ENCODE measurements at places on chromosomes 7 and 10. TPM values are rescaled to one million over a fixed set of nuclear protein-coding genes. Genes with fewer than 3 reads are reported as not detected.

Gene ZRANB1
- polyA plus RNA-seq: 5.6 TPM

Gene PPP1R17
- not detected for polyA plus RNA-seq

GRCh38 chr10:128473911-128474310 is 347.7 kb upstream of the MKI67 start:
- no peak for DNase-seq

DNA sequence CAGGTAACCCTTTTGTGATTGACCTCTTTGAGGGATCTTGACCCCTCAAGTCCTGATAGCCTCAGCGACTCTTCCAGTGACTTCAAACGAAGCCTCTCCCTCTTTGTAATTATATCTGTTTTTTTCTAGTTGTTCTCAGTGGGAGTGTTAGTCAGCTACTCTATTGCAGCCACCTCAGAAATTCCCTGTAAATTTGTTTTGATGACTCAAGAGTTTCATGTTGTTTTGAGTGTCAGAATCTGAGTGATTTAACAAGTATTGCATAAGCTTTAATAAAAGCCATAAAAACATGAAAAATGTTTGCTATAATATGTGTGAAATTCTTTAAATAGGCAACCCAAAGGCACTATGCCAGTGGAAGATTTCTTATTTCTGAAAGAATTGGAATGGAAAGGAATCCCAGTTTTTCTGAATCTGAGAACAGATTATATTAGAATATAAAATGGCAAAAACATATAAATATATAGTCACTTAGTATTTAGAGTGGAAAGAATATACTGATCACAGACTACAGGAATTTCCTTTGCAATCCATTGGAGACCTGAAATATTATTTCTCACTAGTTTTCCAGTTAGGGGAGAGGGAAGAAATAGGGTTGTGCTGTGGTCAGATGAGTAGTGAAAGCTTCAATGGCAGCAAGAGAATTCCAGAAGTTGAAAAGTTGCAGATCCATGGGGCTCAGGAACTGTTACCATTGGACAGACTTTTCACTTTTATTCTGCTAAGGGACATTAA is 94.4 kb upstream of the SEMA3C start:
- DNase-seq: peak; percentile 92

DNA sequence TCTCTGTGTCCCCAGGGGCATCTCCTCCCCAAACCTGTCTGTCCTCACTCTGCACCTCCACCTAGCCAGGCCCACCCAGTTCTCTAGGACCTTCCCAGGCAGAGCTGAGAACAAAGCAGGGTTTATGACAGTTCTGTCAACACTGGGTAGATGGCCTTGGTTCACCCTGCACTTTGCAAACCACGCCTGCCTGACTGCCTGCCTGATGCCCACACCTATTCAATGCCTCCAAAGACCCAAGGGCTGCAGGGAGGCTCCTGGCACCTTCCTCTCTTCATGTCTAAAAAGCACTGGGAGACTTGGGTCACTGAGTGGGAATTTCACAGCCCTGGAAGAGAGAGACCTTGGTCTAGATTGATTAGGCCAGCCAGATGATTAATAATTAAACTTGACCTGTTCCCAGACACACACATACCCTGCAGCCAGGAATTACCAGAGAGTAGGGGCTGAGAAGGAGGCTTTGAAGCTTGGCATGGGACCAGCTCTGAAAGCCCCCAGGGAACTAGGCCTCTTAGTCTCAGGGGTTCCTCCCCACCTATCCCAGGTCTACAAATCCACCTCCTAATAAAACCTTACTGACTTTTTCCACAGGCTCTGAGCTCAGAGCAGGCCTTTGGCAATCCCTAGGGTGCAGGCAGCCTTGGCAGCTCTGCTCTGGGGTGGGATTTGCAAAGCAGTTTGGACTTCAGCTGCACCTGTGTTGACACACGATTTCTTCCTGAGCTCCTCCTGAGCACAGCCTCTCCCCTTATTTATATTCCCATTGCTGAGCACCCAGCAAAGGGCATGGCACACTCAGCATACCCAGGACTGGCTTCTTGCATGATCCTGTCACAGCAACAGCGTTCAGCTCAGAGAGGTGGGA is 25.7 kb upstream of the PDCD4 start:
- DNase-seq: no peak

DNA sequence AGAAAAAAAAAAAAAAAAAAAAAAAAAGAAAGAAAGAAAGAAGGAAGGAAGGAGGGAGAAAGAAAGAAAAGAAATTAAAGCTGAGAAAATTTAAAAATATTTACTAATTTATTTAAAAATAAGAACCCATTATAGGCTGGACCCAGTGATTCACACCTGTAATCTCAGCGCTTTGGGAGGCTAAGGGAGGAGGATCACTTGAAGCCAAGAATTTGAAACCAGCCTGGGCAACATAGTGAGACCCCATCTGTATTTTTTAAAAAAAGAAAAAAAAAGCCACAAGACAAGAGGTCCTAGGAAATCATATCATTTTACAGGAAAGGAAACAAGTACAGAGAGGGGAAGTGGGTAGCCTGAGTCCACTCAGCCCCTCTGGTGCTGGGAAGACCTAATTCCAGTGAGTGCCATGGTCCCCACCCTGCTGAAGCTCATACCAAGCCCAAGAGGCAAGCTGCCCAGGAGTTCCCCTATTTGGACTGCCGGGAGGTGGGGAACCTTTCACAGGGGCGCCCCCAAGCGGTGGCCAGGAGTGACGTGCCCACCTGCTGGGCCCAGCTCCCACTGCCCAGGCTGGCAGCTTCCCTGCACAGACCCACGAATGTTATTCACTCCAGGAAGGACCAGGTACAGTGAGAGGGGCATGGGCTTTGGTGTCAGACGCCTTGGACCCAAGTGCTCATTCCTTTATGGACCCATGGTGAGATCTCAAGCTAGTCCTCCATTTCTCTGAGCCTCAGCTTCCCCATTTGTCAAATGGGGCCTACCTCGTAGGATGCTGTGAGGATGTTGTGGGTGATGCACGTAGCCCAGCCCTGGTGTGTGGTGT is 133.6 kb downstream of the ZMIZ1 start:
- no peak for DNase-seq

DNA sequence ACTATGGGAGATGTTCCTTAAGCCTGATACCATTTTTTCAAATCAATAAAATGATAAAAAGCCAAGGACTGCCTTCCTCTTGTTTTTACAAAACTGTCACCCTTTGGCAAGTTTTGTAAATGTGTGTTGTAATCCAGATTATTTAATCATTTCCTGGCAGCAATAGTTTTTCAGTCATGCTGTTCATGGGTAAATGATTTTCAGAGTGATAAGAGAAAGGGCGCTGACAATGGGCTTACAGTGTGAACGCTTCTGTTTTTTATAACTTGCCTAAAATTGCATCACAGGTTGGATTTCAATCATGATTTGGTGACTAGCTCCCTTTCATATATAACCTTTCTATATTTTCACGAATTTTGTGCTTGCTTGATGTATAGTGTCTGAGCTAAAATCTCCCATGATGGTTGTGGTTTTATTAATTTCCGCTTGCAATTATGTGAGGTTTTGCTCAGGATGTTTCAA is 19.0 kb upstream of the DMBT1 start:
- peak; percentile 69 for DNase-seq

DNA sequence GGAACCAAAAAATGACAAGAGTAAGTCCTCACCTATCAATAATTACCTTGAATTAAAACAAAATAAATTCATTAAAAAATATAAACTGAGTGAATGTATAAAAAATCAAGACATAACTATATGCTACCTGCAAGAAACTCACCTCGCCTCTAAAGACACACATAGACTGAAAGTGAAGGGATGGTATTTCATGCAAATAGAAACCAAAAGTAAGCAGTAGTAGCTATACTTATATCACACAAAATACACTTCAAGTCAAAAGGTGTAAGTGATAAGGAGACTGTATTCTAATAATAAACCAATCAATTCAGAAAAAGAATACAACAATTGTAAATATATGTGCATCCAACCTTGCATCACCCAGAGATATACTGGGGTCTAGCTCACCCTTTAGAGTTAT is 332.6 kb downstream of the SH2D4B start:
- no peak for DNase-seq

DNA sequence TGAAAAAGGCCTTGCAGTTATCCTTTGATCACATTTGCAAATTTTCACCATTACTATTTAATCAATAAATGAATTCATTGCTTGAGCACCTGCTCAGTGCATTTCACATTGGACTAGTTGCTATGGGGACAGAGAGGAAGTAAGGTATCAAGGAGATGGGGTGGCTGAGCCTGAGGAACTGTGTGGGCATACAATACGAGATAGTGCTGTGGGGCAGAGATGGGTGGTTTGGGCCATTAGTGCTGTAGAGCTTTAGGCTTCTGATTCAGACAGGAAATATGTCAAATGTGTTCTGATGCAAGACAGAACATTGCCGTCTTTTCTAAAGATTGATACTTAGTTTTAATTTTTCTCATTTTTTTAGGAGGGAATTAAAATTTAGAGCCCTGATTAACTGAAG is 13.2 kb downstream of the ITGB8 start:
- no peak for DNase-seq

DNA sequence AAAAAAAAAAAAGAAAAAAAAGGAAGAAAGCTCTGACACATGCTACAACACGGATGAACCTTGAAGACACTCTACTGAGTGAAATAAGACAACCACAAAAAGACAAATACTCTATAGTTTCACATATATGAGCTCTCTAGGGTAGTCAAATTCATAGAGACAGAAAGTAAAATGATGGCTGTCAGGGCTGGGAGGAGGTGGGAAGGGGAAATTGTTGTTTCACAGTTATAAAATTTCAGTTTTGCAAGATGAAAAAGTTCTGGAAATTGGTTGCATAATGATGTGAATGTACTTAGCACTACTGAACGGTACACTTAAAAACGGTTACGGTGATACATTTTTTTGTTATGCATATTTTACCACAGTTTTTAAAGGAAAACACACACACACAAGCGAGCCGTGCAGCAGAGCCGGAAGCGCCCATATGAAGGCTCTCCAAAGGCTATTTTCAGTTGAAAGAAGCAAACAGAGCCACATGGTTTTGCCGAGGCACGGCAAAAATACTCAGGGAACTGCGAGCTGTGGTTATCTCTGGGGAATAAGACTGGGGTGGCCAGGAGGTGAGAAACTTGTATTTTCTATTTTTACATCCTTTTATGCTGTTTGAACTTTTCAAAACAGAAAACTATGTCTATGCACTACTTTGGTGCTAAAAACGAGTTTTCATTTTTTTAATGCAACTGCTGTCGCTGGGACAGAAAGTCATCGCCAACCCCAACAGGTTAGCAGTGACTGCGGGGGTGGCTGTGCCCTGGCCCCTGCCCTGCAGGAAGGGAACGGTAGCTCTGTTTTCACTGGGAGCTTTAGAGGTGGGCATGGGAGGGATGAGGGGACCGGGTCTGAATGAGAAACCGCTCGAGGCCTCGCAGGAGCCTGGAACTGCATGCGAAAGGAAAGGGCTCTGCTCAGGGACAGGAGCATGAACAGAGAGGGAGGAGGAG is 132.9 kb downstream of the OAT start:
- DNase-seq: no peak

DNA sequence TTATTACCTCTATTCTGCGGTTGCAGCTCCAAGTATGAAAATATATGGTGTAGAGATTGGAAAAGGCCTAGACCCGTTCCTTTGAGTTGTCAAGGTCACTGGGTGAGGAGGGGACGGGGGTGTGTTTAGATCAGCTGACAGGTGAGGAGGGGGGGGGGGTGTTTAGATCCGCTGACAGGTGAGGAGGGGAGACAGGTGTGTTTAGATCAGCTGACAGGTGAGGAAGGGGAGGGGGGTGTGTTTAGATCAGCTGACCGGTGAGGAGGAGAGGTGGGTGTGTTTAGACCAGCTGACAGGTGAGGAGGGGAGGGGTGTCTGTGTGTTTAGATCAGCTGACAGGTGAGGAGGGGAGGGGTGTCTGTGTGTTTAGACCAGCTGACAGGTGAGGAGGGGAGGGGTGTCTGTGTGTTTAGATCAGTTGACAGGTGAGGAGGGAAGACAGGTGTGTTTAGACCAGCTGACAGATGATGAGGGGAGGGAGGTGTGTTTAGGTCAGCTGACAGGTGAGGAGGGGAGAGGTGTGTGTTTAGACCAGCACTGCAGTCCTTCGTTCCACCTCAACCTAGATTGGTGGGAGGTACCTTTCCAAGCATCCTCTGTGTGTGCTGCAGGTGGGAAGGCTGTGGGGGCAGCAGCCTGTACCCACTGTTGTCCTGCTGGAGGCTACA is 655.0 kb upstream of the ADARB2 start:
- DNase-seq: no peak

GRCh38 chr7:137878333-137878961 is 31.7 kb upstream of the DGKI start:
- no peak for DNase-seq
